Stimulated activated CD4-positive, alpha-beta T cell treated with anti-CD3 and anti-CD28 coated beads, Interleukin-1b, Interleukin-23, amount 100 ng/mL, for 4 hours (primary cell): ENCODE measurements at places on chromosomes 3 and 15.

- DNase-seq, result no peak
Observed at GRCh38 chr3:46894256-46894655, 16.7 kb downstream of the PTH1R start.

GRCh38 chr15:71252044-71252739 lies 136.9 kb downstream of the THSD4 start:
- no peak for DNase-seq

DNA sequence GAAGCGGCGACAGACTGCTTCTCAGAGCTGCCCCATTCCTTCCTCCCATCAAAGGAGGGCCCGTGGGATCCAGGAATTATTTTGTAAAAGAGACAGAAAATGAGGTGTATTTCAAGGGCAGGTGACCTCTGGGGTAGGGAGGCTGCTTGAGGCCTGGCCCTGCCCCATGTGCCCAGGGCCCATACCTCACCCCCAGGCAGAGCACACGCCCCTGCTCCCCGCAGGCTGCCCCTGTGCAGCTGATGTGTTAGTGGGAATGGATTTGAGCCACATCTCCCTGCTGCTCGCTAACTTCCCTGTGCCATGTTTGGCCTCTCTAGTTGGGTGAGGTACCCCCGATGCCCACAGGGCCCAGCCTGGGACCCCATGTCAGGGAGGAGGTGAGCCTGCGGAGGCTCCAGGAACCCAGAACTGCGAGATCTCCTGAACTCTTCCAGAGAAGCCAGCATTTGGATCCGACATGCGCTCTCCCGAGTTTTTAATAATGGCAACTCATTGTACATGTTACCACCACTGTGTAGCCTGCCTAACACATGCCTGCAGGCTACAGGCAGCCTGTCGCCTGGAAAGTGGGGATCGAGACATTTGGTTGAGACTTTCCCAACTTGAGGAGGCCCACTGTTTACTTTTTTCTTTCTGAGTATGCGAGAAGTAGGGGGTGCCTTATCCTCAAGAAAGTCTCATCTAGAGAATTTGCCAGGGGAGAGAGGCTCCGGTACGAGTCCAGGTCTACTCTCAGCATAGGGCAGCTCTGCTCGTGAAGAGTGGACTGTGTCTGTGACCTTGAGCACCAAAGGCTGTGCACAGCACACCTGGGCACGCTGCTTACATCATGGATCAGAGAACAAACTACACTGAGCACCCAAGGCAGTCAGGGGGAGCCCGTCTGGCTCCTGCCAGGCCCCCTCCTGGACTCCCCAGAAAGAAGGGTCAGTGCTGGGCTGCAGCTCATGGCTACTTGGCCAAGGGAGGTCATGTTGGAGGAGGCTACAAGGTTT lies 36.1 kb downstream of the PCSK6 start:
- no peak for DNase-seq

DNA sequence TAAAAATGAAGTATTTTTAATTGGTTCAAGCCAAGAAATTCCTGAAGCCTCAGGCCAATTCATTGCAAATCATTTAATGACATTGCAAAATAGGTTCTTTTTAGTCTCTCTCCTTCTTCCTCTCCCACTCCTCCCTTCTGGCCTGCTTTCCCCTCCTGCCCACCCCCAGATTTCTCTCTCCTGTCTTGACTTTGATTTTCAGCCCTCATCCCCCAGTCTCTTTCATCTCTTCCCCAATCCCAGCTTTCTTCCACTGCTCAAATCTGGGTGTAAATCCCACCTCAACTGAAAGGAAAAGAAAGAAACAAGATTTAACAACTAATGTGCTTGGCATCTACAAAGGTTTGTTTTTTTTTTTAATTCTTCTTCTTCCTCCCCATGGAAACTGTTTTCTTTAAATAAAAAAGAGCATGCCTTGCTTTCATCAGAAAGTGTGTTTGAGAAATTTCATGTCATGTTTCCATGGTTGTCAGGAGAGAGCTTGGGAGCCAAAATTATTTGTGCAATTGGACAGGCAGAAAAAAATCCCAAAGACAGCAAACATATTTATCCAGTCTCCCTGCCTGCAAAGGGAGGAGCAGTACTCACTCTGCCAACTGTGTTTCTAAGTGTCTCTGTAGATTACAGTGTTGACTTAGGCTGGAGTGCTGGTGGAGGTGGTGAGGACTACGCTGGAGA lies 50.4 kb downstream of the BOC start:
- DNase-seq, result no peak

- no peak for DNase-seq
Observed at GRCh38 chr3:155334914-155335723, 41.6 kb upstream of the STRIT1 start.

- DNase-seq, result no peak
Observed at GRCh38 chr15:39595338-39596221, 14.7 kb downstream of the THBS1 start.

GRCh38 chr15:87118435-87118834 lies 1038.8 kb downstream of the AGBL1 start:
- no peak for DNase-seq

- DNase-seq, result no peak
Observed at GRCh38 chr3:4827767-4828166, 151.5 kb upstream of the BHLHE40 start.

- DNase-seq, result no peak
Observed at GRCh38 chr15:52551762-52552161, 17.1 kb downstream of the ARPP19 start.

GRCh38 chr15:90343302-90343790 lies 8.7 kb upstream of the ZNF774 start:
- DNase-seq, result no peak

GRCh38 chr3:144039661-144040060 lies 68.0 kb downstream of the DIPK2A start:
- DNase-seq, result no peak

DNA sequence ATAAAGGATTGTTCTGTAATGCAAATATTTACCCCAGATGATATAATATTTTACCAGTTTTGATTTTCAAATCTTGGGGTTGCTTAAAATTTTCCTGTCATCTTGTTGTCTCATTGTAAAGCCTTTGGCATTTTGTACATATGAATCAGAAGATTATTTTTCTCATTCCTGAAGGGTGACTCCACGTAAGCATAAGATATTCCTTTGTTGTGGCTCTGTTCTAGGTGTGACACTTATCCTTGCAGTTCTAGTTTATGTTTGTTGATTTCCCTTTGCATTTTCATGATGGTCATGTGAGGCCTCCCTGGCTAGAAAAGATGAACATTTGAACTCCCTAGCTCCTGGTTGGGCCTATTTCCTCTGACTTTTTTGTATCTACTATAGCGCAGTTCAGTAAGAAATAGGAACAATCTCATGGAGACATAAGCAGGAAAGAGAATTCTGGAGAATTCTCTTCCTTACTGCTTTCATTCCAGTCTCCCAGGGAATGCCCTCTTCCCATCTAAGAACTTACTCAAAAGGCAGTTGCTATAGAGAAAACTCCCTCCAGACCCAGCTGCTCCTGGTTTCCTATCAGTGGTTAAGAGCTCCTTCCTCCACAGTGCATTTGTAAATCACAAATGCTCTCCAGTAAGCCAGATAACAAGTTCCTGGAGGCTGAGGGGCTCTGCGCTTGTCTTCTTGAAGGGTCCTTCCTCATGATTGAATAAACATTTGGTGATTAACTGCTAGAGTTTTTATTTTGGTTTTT lies 124.7 kb downstream of the WNT5A start:
- no peak for DNase-seq

GRCh38 chr3:196431181-196432136 lies 768 bp downstream of the UBXN7 start:
- peak; percentile 11 for DNase-seq
